ENCODE measurements at places on chromosomes 5 and 9.

DNA sequence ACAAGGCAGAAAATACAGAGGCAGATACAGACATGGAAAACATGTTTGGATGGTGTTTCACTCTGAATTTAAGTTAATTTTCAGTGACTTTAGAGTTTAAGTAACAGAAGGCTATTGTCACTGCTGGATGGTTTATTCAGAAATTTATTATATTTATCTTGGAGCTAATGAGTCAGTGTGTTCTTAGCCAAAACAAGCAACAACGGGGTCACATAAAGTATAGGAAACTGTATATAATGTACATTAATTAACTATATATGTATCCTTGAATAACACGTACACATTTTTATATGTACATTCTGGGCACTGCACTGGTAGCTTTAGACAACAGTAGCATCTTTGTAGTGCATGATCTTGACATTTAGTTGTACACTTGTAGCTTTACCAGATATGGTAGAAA lies 30.7 kb downstream of the CYLC2 start:
- no peak for DNase-seq

- DNase-seq: no peak
Measured at GRCh38 chr5:150035139-150035895, 34.8 kb downstream of the HMGXB3 start.

DNA sequence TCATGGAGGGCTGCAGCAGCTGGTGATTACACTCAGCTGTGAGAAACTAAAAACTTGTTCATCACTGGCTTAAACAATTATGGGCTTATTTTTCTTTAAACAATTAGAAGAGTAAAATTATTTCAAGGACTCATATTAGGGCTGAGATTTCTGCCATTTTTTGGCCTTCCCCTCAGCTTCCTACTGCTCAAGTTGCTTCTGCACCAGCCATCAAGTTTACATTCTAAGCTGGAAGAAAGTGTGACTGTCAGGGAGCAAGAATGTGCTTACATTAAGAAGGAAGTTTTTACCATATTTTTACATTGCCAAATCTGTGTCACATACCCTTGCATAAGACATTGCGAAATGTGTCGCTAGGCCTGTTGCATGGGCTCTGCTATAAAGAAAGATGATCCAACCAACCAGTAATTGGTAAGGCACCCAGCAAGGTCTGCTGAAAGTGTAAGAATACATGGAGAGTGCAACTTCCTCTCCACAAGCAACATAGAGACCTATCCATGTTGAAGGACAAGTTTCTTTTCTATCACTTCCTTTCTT lies 260.3 kb upstream of the CDH10 start:
- no peak for DNase-seq

DNA sequence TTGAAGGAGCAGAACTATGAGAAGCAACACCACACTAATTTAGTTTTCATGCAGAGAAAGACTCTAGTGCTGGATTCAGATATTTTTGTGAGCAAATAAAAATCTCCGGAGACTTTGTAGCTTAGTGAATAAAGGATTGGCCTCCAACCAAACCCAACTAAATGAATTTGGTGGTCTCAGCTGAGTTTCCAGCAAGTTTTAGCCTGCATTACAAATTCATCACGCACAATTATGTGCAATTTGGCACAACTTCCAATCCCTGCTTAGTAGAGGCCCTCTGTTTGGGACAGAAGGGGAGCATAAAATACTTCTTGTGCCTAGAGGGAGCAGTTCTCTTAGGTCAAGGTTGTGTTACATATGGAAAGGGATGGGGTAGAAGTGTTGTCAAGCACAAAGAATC lies 112.3 kb upstream of the ADAMTSL1 start:
- DNase-seq: no peak

GRCh38 chr9:69937833-69938535 lies 105.7 kb upstream of the MAMDC2 start:
- no peak for DNase-seq

GRCh38 chr5:134813407-134813806 lies 32.4 kb upstream of the C5orf24 start:
- DNase-seq: no peak

DNA sequence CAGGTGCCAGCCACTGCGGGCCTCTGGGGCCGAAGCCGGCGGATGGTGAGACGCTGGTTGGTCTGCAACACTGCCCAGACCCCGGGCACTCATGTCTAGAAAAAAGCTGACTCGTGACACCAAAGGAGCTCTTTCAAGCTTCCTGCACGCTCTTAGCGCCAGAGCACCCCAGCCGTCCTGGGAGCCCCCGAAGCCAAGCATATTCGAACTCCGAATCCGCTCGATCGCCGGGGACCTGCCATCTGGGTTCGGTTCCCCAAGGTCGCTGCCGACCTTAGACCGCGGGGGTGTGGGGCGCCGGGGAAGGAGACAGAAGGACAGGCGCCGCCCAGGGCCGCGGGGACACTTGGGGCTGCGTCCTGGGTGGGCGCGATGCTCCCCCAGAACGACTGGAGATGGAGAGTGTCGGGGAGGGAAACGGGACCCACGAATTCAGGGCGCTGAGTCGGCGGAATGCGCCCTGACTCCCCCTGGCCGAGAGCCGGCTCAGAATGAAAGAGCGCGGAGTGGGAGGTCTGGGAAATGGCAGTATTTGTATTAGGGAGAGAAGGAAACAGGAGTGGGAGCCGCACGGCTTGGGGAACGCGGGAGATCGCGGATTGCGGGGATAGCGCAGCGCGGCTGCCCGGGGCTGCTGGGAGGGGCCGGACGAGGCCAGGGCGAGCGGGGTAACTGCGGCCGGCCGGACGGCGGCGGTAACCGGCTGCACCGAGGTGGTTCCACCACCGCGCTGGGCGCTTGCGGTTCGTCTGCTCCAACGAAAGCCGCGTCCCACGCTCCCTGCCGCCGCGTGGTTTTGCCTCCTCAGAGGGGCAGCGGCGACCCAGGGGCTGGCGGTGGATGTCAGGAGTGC lies 20.1 kb upstream of the MARCHF6 start:
- no peak for DNase-seq

DNA sequence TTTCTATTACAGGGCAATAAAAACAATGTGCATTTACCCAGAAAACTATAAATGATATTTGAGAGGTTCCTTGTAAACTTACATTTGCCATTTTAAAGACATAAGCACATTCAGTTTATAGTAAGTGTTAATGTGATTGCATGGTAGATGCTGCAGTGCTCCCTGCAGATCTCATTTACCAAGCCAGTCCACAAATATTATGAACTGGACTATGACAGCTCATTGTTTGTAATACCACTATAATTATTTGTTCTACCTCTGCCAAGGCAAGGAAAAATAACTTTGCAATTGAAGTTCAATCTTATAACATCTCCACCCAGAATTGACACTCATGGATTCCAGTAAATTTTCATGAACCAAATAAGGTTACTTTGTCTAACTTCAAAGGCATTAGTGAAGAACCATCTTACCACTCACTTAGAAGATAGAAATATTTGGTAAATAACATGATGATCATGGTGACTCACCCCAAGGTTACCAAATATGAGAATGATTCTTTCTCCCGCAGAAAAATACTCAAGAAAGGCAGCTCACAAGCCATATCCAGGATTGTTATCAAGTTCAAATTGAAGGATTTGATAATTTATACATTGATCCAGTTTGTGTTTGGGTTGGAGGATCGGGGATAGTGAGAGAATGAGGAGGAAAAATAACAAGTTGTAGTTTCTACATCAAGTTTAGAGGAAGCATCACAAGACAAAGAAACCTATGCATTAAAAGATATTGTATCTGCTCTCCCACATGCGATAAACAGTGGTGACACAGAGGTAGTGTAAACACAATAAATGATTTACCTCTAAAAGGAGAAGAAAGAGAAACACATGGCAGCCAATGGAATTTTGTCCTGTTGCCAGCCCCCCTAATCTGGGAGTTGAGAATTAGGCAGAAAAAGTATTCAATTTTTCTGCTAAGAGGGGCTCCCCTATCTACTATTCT lies 29.5 kb downstream of the CDH9 start:
- no peak for DNase-seq

DNA sequence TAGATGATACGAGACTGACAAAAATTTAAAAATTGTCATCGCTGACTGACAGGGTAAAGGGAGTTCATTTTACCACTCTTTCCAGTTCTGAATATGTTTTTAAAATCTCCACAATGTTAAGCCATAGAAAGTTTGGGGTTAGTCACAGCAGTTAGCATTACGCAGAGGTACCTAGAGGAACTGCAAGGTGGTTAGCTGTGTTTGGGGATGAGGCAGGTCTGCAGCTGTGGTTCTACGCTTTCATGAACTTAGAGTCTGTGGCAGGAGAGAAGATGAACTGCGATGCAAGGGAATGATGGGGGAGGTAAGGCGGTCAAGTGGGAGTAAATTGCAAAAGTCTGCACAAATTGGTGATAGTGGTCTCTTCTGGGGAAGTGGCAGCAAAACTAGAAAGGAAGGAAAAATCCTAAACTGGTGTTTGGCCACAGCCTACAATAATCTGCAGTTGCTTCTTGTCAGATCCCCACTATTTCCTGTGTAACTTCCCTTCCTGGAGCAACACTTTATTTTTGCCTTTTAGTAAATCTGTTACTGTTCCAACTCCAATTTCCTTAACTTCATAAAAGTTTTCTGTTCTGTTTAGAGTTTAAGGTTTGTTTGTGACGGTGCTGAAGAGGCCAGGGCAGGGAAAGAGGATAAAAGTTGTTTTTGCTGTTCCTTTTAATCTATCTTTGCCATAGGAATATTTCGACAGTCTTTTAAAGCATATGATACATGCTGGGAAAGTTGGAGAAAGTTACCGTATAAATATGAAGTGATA lies 38.6 kb upstream of the SNX2 start:
- no peak for DNase-seq

DNA sequence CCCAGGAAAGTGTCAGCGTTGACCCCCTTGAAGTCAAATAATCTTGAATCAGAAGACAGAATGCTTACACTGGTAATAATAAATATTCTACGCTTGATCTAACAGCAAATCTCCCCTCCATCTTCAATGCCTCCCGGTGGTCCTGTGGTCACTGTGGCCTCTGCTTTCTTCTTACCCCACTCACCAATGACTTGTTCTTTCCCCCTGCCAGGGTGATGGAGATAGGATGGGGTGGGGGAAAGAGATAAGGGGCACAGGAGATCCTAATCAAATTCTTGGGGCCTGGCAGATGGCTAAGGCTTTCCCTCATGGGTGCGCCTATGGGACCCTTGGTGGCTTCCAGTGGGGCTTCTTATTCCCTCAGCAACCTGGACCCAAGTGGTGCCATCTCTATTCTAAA lies 152.6 kb upstream of the EGFLAM start:
- no peak for DNase-seq

- no peak for DNase-seq
Measured at GRCh38 chr9:111917201-111917600, 20.6 kb downstream of the UGCG start.

DNA sequence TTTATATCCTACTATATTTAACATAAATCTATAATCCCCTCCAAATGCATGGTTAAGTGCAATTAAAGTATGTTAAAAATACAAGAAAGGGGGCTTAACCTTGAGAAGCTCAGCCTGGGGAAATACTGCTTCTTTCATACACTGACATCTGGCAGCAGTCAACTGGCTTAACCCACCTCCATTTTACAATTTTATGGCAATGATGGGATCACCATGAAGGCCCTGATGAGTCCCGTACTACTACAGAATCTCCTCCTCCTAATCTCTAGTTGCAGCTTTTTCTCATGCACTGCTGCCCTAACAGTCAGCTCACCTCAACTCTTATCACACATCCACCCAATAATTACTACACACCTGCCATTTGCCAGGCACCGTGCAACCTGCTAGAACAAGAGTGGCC lies 40.9 kb downstream of the ZNF608 start:
- no peak for DNase-seq

Data from vagina (tissue), 2 donors.